T-helper 2 cell treated with Interferon-gamma antibody and Interleukin-4, amounts not matched to agents 5 μg/mL and 100 μg/mL, for 36 hours (primary cell): ENCODE measurements at places on chromosomes 6 and 20.

GRCh38 chr20:24894967-24895366 is 54.1 kb upstream of the CST7 start:
- DNase-seq, result no peak

DNA sequence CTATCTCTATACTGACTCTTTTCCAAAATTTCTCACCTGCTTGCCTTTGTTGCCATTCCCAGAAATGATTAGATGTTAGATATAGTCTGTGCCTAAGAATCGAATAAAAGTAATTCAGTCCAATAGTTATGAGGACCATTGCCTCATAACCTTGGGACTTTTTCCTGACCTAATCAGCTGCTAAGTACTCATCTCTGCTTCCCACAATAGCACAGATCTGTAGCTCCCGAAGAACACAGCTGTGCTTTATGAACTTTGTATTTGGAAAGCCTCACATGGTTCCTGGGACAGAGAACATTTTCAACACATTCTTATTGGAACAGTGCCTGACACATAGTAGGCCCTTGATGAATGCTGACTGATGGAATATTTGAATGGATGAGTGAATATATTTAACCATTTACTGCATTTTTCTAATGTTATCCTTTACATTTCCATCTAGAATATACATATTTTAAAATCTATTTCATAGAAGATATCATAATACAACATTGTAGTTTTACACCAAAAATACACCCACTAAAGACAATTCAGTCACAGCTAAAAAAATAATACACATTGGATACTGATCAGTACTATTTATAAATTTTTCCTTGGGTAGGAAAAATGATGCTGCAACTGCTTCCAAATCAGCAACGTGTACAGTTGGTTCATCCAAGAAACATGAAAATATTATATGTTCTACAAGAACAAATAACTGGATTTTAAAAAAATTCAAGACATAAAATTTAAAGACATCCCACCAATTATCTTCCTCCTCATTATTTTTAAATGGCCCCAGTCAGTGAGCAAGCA is 53.9 kb downstream of the HS3ST5 start:
- DNase-seq, result no peak

GRCh38 chr6:39865011-39865888 is 69.0 kb downstream of the MOCS1 start:
- DNase-seq, result peak; percentile 13

DNA sequence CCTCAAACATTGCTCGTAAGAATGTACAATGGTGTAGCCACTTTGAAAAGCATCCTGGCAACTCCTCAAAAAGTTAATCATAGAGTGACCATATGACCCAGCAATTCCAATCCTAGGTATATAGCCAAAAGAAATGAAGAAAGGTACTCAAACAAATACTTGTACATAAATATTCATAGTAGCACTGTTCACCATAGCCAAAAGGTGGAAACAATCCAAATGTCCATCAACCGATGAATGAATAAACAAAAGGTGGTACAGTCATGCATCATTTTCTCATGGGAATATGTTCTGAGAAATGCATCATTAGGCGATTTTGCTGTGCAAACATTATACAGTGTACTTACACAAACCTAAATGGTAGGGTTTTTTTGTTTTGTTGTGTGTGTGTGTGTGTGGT is 74.4 kb upstream of the TBC1D7 start:
- DNase-seq, result no peak

- no peak for DNase-seq
Observed at GRCh38 chr6:57242505-57242904, 20.4 kb upstream of the RAB23 start.
